T-cell (primary cell): ENCODE measurements at places on chromosomes 6 and 20.

- no peak for DNase-seq
Measured at GRCh38 chr20:5504061-5504739, 187.4 kb upstream of the PROKR2 start.

- no peak for DNase-seq
Measured at GRCh38 chr6:113184291-113184690, 672.9 kb upstream of the MARCKS start.

GRCh38 chr6:84836366-84836765 is 72.0 kb upstream of the TBX18 start:
- no peak for DNase-seq

- DNase-seq, result no peak
Measured at GRCh38 chr6:111653979-111654378, 48.3 kb upstream of the TRAF3IP2 start.

DNA sequence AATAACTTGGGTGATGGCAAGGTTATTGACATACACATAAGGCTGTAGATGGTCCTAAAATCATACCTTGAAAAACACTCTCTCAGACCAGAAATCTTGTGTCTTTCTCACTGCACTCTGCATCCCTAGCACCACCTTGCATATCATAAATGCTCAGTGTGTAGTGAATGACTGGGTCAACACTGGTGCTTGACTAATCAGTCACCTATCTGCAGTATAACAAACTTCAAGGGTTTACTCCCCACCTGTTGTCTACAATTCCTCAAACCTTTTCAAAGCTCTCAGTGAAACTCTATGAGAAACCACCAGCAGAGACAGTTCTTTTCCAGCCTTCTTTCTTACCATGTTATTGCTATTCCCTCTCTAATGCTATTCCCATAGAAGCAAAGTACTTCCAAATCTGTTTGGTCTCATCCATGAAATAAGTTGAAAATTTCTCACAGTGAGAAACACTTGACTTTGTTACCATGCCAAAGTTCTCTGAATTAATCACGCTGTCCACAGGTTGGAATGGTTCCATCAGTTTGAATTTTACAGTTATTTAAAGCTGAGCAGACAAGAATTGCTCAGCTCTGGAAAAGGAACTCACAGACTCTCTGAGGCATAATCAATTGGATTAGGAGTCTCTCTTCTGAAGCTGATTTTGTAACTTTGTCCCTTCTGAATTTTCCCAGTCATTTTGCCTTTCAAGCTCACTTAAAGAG is 104.8 kb upstream of the EYA4 start:
- DNase-seq, result no peak

GRCh38 chr6:75154973-75155372 is 50.9 kb downstream of the COL12A1 start:
- no peak for DNase-seq

GRCh38 chr6:169165561-169166300 is 87.9 kb downstream of the THBS2 start:
- no peak for DNase-seq

- DNase-seq, result no peak
Measured at GRCh38 chr6:10315658-10316372, 99.1 kb downstream of the TFAP2A start.

GRCh38 chr6:134950482-134950881 is 581 bp upstream of the ALDH8A1 start:
- no peak for DNase-seq

- DNase-seq, result no peak
Measured at GRCh38 chr6:149027484-149027883, 280.7 kb downstream of the UST start.

DNA sequence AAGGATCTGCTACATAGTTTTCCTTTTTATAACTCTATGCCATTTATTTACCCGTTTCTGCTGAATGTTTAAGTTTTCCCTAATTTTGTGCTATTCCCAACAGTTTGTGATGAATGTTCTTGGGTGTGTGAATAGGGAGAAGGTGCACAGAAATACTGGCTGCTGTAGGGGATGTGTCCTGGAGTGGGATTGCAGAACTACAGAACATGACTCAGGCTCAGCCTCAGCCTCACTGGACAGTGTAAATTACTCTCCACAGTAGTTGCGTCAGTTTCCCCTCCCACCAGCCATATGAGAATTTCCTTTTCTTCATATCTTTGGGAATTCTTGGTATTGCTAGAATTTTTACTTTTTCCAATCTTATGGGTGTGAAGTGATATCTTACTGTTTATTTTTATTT is 57.0 kb downstream of the SLX4IP start:
- no peak for DNase-seq

DNA sequence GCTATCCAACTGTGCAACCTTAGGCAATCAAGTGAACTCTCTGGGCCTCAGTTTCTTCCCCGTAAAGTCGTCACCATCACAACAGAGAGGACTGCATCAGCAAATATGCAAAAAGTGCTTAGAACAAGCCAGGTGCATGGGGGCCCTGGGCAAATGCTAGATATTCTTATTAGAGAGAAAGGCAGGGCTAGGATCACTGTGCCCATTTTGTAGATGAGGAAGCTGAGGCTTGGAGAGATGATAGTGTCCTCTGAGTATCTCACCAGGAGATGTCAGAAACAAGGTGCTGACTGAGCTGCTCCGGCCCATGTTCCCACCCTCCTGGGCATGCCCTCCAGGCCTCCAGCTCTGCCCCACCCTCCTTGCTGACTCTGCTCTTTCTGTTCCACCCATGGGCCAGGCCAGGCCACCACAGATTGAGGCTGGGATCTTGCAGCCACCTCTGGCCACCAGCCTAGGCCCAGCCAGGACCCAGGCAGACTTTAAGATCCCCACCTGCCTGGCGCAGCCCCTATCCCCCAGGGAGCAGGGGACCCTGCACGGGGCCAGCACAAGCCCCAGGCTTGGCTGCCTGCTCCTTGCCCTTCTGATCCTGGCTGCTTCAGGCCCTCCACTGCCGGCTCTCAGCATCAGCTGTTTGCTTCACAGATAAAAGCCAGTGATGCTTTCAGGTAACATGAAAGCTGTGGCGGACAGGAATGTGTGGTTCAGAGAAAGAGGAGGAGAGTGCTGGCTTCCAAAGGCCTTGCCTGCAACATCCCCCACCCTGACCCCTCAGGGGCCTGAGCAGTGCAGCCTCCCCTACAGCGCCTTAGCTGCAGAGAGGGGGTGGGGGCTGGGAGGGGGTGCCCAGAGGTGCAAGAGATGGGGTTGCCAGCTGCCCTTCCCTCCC is 47.6 kb downstream of the GRM4 start:
- DNase-seq, result no peak

GRCh38 chr6:80767808-80768207 is 661.3 kb downstream of the BCKDHB start:
- DNase-seq, result no peak

- DNase-seq, result peak; percentile 14
Measured at GRCh38 chr20:19692685-19693119, 65.4 kb upstream of the RIN2 start.

DNA sequence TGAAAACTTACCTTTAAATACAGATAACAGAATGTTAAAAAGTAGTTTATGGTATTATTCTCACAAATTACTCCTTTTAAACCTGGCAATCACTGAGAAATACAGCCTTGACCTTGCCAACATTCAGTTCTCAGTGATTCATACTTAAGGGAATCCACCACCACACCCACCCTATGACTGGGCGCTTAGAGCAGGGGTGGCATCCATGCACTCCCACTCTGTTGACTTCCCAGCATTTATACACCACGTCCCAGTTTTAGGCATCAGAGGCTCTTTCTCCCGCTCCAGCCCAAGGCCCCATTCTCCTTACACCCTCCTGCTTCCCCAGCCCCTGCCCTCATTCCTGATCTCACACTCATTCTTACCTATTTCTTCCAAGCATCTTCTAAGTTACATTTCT is 16.3 kb downstream of the TRAF3IP2 start:
- no peak for DNase-seq

GRCh38 chr20:18005990-18006364 is 37.2 kb downstream of the MGME1 start:
- DNase-seq, result no peak

DNA sequence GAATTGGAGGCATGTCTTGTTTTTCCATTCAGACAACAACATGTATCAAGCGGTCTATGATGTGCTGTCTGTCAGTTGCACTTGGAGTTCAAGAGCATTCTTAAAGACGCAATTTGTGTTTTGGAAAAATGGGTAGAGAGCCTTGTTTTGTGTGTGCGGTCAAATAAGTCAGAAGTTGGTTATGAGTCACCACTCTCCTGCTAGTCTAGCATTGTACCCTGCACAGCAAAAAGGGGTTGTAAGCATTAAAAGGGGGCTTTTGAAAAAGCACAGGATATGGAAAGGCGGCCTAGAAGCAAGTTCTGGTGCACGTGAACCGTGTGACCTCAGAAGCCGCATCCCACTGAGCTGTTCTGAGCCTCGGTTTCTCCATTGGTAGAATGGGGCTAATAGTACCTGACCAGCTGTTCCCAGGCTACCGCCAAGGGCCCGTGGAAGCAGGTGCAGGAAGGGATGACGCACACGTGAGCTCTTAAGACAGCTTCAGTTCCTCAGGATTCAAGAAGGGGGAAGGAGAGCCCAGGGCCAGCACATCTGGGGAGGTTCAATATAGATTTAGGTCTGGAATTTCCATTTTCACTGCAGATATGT is 61.6 kb upstream of the SNX9 start:
- peak; percentile 69 for DNase-seq

- no peak for DNase-seq
Measured at GRCh38 chr20:43102394-43102793, 87.3 kb downstream of the PTPRT start.

DNA sequence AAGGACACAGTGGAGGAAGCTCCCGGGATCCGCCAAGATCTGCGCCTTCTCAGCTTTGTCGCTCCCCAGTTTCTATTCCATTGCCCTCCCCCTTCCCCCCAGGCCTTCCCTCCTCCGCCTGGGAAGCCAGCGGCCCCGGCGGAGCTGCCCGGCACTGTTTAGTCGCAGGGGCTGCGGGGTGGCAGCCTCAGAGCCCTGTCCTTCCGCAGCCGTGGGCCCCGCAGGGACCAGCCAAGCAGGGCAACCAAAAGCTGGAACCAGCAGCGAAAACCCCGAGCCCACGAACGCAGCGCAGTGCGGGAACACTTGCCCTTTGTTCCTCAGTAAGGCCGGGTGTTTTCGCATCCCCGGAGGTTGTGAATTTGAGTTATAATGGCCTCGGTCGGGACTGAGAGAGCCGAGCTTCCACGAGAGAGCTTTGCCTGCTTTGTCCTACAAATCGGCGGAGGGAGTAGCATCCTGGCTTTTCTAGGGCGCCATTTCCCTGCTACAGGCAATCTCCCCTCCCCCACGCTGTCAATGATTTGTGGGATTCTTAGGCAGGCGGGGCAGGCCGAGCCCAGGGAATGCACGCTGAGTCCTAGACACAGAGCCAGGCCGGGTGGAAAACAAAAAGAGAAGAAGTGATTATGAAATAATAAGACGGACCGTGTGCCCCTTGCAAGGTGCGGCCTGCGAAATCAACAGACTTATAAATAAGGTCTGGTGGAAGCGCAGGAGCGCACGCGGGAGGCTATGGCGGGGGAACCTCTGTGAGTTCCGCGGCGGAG is 4.0 kb upstream of the TUBB2B start:
- DNase-seq, result no peak

DNA sequence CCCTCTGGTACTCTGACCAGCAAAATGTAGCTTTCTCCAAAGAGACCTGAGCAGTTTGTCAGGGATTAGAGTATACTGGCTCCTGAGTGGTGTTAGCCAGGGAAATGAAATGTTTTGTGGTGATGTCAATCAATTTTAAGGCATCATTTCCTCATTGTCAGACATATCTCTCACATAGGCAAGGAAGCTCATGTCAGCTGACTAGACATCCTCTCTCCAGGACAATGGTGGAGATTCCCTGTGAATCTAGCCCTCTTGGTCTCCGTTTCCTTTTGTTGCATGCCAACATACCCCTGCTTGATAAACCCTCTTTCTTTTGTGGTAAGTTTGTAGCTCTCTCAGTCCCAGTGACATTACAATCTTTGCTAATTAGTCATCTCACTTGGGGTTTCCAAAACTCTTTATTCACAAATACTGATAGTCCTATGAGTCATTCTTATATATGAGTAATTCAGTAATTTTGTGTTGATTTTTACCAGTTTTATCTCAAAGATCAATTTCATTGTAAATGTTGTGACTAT is 135.6 kb upstream of the PTPRK start:
- DNase-seq, result no peak

GRCh38 chr6:26318459-26319404 is 46.3 kb upstream of the BTN3A2 start:
- DNase-seq, result no peak

DNA sequence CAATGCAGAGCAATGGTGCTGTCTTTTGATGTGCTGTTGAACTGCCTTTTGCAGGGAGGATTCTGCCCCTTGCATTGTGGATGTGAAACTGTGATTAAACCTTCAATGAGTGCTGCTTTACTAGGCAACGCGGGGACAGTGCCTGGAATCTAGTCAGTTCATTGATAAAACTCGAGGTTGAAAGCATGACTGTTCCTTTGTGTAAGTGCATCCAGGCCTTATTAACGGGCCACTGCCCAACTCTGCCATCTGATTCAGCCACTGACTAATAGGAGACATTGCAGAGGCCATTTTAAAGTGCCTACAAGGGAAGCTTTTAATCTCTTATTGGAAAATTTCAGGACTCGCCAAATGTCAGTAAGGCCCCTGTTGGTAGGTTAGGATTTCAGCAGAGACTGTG is 49.3 kb downstream of the SLC35F1 start:
- no peak for DNase-seq

- peak; percentile 51 for DNase-seq
Measured at GRCh38 chr20:49608752-49609670, 41.1 kb upstream of the PTGIS start.

- peak; percentile 44 for DNase-seq
Measured at GRCh38 chr6:139250296-139251044, 41.3 kb downstream of the TXLNB start.

GRCh38 chr6:169807699-169808607 is 56.5 kb downstream of the ERMARD start:
- DNase-seq, result no peak

GRCh38 chr6:49958180-49958579 is 5.8 kb downstream of the DEFB114 start:
- DNase-seq, result no peak

GRCh38 chr6:150347845-150348244 is 21.0 kb upstream of the IYD start:
- no peak for DNase-seq

DNA sequence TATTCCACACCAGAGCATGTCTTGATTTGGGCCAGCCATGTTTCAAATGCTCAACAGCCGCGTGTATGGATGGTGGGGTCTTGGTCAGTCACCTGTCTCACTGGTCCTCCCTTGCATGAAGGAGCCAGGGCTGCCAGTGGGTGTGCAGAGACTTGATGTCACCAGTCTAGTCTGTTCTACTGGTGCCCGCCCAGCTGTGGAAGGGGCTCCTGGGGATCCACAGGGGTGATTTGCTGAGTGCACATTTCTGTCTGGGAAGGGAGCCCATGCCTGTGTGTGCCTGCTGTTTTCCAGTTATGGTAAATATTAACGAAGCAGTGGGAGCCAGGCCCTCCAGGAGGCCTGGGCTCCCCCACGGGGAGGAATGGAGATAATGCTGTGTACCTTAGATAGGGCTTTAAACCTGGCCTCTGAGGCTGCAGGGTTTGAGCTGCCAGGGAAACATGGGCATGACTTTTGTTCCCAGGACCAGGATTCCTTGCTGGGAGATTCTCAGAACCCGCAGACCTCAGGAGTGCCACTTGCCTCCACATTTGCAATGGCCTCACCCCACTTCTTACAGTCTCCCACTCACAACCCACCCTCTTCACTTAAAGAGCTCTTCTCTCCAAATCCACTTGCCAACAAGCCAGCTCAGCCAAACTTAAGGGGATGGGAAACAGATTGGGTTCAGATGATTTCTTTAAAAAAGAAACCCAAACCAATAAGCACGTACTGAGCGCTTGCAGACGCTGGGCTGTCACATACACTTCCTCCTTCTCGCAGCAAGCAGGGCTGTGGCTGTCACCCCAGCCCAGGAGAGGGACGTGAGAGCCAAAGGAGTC is 54.1 kb downstream of the VEGFA start:
- DNase-seq, result no peak

GRCh38 chr6:38283734-38284362 is 355.9 kb downstream of the BTBD9 start:
- DNase-seq, result no peak
